ENCODE measurements at places on chromosomes 6 and 20.
A peak's percentile ranks its signal among the peaks of the same experiment; 100 is the strongest.

- DNase-seq: no peak
Observed at GRCh38 chr6:11364971-11365397, 132.5 kb upstream of the NEDD9 start.

GRCh38 chr6:152127432-152128165 lies 320.1 kb downstream of the ESR1 start:
- DNase-seq: no peak

DNA sequence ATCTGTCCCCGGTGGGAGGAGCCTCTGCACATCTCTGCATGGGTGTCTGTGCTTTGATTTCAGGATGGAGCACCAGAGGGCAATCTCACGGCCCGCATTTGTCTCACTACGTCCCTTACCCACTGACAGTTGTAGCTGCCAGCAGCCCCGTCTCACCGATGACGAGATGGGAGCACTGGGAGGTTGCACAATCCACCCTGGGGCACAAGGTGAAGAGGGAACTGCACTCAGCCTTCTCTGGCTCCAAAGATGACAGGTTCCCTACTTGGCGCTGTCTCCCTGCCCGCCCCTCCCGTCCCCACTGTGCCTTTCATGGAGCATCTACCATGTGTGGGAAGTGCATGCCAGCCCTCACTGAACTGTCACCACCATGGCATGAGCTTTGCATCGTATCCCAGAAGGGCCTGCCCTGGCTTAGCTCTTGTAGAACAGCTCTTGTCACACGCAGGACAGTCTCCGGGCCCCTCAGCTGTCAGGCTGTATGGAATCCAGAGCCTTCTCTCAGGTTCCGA lies 99.9 kb upstream of the PMEPA1 start:
- peak; percentile 57 for DNase-seq

- DNase-seq: no peak
Observed at GRCh38 chr6:12419631-12420272, 129.6 kb downstream of the EDN1 start.

DNA sequence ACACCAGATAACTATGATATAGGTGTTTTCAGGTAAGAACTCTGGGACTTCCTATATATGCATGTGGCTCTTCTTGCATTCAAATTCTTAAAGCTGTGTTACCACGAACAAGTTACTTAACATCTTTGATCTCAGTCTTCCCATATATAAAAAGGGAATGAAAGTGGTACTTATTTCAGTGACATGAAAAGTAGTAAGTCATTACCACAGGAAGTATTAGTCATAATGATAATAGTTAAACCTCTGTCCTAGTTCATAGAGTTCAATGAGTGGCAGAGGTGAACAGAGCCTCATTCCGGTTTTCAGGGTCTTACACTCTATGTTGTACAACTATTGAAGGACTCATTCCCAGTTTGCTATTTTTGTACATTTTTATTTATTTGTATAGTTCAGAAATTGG lies 237.0 kb downstream of the NKAIN2 start:
- no peak for DNase-seq

DNA sequence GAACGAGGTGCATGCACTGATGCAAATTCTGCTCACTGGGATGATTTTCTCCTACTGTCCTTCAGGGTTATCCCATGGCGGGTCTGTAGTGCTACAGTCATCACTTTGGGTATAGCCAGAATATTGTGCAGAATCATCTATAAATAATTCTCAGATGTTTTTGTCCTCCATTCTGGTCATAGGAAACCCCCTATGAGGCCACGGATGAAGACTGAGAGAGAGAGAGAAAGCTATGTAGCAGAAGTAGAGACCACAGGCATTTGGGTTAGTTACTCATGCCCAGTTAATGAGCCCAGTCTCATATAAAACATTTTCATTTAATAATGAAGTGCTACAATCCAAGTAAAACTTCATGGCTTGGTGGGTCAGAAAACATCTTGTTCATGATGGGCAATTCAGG lies 145.1 kb upstream of the PLN start:
- DNase-seq: no peak

- no peak for DNase-seq
Observed at GRCh38 chr6:107383705-107384104, 75.7 kb downstream of the PDSS2 start.

DNA sequence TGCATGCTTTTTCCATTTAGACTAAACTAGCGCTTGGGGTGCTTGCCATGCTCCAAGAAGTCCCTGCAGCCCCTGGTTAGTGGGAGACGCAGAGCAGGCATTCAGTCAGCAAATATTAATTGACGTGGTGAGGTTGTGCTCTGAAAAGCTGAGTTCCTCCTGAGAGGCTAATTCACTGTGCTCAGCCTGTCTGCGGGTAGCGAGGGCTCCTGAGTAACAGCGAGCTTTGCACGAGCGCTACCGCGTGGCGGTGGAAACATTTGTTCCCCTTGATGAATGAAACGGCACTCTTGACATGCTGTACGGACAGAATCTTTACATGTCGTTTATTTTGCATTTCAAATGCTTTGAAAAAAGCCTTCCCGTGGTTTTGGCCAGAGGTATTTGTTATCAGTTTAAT lies 170.6 kb upstream of the AGPAT4 start:
- no peak for DNase-seq

DNA sequence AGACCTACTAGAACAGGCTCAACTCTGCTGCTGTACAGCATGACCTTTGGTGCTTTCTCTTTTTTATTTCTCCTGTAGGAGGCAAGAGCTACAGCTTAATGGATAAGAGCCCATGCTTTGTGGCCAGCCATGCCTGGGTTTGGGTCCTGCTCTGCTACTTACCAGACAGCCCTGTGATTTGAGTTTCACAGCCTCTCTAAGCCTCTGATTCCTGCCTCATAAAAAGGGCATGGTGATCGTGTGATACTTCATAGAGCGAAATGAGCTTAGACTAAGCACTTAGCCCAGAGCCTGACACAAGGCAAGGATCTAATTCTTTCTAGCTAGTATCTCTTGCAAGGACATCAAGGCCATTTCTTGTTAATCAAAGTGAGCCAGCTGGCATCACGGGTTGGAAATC lies 19.3 kb upstream of the PDE7B start:
- DNase-seq: no peak

DNA sequence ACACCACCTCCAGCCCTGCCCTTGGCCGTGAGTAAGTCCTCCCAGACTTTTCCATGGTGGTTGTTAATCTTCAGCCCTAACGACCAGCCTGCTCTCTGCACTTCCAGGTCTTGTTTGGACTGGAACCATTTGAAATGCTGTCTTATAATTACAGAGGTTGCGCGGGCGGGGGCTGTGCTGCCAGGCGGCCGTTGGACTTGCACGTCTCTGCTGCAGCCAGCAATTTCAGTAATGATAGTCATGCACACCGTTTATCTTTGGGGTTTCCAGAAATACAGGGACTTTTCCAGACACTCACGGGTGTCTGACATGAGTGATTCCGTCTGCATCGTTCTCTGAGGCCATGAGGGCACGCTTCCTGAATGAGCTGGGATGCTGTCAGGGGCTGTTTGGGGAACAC lies 118.2 kb downstream of the BMP7 start:
- no peak for DNase-seq

GRCh38 chr20:36274181-36274841 lies 31.8 kb upstream of the DLGAP4 start:
- DNase-seq: peak; percentile 56

DNA sequence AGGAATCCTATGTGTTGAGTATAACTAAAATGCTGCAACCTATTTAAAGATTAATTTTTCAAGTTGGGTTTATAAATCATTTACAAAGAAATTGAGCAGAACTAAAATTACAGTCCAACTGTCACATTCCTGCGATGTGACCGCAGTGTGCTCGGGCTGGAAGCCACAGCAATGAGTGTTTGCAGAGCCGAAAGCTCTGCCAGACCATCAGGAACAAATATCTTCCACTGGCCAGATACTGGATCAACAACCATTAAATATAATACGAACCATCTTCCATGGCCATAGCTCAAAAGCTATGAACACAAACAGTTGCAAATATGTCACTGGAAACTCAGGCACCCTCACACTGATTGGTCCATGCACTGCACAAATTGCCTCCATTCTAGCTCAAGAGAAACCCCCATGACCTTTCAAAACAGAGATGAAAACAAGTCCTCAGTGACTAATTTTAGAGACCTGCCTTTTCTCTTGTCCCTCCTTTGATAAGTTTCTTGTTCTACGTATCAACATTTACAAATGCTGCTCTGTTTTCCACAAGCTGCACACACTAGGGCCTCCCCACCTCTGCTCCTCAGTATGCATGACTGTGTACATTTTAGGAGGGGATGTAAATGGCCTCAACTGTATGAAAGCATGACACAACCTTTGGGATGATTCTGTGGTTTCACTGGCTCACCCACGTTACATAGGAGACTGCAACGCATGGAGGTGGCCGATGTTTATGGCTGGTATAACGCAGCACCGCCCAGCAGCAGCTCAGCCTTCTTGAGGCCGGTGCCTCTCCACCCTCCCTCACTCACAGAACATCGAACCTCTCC lies 171.7 kb downstream of the WDR27 start:
- DNase-seq: peak; percentile 81

- DNase-seq: no peak
Observed at GRCh38 chr6:148566664-148567350, 180.0 kb upstream of the UST start.

- DNase-seq: peak; percentile 60
Observed at GRCh38 chr6:158543606-158544185, 16.2 kb upstream of the TMEM181 start.

- DNase-seq: no peak
Observed at GRCh38 chr6:157292202-157292601, 31.1 kb downstream of the TMEM242 start.

DNA sequence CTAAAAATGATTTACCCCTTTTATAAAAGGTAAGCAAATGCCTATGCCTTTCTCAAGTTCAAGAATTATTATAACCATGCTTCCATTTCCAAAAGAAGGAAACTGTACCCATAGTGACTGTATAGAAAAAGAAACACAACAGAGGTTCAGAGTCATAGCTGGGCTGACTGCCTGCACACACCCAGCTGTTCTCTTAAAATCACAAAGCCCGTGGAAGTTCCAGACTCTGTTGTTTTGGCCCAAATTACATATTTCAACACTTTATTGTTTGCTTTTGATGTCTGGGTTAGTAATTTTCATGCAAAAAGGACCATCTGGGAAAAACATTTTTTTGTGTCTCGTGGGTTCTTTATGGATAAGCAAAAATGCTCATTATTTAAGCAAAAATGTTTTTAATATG lies 99.2 kb downstream of the LCA5 start:
- DNase-seq: peak; percentile 81

- DNase-seq: peak; percentile 86
Observed at GRCh38 chr20:7285918-7286556, 518.6 kb downstream of the BMP2 start.

GRCh38 chr6:159977904-159978268 lies 9.0 kb downstream of the IGF2R start:
- no peak for DNase-seq

DNA sequence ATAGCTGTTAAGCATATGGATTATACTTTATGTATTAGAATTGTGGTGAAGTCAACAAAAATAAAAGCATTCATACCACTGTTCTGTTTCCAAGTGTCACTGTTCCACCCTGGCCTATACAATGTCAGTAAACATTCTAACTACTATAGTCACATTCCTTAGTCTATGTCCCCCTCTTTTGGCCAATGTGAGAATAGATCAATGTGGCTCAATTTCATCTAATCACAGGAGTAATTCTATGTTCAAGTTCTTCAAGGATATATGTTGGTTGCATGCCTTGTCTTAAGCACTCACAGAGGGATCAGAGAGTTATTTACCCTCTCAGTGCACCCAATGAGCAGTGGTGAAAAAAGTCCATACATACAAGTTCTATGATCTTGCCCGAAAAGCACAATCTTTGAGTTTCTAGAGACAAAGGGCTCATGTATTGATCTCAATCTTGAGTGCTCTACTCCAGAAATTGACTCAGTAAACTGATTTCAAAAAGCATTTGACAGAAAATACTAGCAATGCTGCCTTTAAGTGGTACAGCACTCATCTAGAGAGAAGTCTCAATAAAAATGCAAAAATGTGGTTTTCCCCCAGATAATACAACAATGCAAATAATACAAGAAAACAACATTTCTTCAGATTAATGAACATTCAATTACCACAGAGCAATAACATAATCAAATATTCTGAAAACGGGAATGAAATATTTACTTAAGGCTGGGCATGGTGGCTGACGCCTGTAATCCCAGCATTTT lies 16.5 kb downstream of the SMLR1 start:
- no peak for DNase-seq

- peak; percentile 91 for DNase-seq
Observed at GRCh38 chr6:41428996-41429421, 93.6 kb downstream of the NCR2 start.

GRCh38 chr20:21031666-21032065 lies 74.5 kb downstream of the LINC00237 start:
- DNase-seq: no peak

DNA sequence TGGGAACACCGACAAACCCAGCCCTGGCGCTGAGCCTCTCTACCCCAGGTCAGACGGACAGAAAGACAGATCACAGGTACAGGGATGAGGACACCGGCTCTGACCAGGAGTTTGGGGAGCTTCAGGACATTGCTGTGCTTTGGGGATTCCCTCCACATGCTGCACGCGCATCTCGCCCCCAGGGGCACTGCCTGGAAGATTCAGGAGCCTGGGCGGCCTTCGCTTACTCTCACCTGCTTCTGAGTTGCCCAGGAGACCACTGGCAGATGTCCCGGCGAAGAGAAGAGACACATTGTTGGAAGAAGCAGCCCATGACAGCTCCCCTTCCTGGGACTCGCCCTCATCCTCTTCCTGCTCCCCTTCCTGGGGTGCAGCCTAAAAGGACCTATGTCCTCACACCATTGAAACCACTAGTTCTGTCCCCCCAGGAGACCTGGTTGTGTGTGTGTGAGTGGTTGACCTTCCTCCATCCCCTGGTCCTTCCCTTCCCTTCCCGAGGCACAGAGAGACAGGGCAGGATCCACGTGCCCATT lies 15.3 kb downstream of the VEGFA start:
- DNase-seq: peak; percentile 67

DNA sequence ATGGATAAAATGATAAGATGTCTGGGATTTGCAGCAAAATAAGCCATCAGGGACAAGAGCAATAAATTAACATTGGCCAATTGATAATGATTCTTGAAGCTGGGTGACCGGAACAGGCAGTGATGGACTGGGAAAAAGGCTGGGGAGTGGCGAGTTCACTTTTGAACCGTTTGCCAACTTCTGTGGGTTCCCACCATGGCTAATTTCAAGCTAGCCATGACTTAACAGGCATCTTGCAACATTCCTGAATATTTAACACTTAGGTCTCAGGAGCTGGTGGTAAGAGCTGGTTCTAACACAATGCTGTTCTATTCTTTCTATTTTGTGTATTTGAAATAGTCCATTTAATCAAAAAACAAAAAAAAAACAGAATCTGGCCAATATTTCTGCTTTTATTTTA lies 37.6 kb upstream of the CD83 start:
- no peak for DNase-seq

- DNase-seq: no peak
Observed at GRCh38 chr6:3773678-3774298, 22.3 kb upstream of the PXDC1 start.

DNA sequence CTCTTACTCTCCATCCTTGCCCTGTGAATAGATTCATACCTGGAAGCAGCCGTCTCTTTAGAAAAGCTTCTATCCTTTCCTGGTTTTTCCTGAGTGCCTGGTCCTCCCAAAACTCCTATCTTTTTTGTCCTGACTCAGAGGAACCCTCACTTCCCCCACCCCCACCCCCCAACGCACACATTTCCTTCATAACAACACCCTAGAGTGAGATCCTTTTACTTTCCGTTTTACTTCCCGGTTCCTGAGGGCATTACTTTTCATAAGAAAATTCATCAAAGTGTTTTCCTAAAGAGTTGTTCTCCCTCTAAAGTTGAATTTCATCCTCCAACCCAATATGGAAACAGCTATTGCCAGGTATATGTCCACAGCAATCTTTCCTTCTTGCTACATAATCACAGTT lies 327.0 kb downstream of the NRN1 start:
- no peak for DNase-seq

- DNase-seq: peak; percentile 42
Observed at GRCh38 chr20:1308067-1308701, 20.8 kb downstream of the SDCBP2 start.
